ENCODE measurements at places on chromosomes 11 and 22. TPM values are rescaled to one million over a fixed set of nuclear protein-coding genes. Genes with fewer than 3 reads are reported as not detected.
A peak's percentile ranks its signal among the peaks of the same experiment; 100 is the strongest.

Gene CEND1
- not detected for total RNA-seq

Gene GVQW3
- 2.7 TPM for total RNA-seq

Gene PTPRCAP
- total RNA-seq, result 7.1 TPM

Gene NCF4
- 6.3 TPM for total RNA-seq

Gene PHLDB1
- 70.3 TPM for total RNA-seq

Gene GDPD4
- not detected for total RNA-seq

Gene LDHAL6A
- total RNA-seq, result not detected

Gene ADM2
- total RNA-seq, result 8.9 TPM

Gene TRIM48
- total RNA-seq, result not detected

Gene PNPLA5
- not detected for total RNA-seq

Gene OR51I1
- total RNA-seq, result not detected

Gene ARHGEF12
- 107 TPM for total RNA-seq

GRCh38 chr11:73270016-73270854 lies 1.9 kb upstream of the P2RY6 start:
- DNase-seq, result no peak

- no peak for DNase-seq
These were observed 401.6 kb downstream of the BUD13 start for GRCh38 chr11:116371146-116371545.

- no peak for DNase-seq
These were observed 709.6 kb downstream of the BRD1 start for GRCh38 chr22:49118065-49118464.

GRCh38 chr22:29987137-29987536 lies 93.1 kb upstream of the HORMAD2 start:
- no peak for DNase-seq

DNA sequence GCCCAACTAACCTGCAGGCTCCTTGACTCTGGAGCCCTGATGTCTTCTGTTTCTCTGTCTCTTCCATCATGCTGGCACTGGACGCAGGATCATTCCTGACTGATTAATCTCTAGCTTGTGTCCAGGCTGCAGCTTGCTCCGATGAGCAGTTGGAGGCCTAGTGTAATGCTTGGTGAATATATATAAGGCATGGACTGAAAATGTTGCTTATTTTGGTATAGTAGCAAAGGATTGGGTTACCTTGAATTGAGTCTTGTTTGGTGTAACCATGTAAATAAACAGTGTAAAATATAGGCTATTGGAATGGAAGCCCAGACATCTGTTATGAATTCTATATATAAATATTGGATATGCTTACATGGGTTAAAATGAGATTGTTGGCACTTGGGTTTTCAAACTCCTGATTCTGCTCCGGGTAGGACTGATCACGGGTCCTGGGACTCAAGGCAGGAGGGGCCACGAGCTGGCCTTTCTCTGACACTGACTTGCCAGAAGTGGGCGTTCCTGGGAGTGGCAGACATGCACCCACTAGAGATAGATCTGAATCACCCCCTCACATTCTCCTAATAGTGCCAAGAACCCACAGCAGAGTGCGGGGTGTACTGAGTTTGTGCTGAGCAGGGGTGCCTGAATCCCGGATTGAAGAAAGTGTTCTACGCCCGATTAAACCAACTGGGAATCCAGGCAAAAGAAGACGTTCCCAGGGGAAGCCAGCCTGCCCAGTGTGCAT lies 25.8 kb downstream of the LRP5 start:
- no peak for DNase-seq

GRCh38 chr11:128048121-128048520 lies 539.2 kb downstream of the ETS1 start:
- DNase-seq, result no peak

DNA sequence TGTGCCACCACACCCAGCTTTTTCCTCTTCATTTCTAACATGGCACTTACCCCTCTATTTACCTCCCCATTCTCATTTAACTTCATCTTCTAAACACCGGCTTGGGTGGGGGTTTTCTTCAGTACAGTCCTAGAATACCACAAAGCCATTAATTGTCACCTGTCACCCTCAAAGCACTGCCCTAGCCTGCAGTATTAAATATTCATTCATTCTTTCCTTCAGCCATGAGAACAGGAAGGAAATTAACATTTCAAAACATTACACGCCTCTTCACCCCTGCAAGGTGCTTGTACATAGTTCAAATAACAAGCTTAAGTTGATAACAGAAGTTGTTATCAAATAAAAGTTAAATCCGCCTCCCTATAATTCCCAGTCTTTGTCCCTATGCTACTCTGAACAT lies 10.7 kb upstream of the VPS37C start:
- no peak for DNase-seq

DNA sequence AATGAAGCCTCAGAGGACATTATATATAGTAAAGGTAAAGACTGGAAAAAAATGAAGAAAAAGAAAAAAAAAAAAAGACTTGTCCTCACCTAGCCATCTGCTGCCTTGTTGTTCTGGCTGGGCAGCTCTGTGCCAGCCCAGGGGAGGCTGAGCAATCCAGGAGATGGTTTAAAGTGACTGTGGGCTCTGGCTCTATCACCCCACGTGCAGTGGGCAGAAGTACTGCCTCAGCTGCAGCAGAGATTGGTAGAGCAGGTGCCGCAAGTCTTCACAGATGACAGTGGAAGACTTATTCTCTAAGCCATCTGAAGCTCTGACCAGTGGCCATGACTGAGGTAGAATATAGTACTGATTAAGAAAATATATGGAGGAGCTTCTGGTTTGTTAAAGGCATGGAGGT lies 62.2 kb downstream of the SGSM3 start:
- no peak for DNase-seq

DNA sequence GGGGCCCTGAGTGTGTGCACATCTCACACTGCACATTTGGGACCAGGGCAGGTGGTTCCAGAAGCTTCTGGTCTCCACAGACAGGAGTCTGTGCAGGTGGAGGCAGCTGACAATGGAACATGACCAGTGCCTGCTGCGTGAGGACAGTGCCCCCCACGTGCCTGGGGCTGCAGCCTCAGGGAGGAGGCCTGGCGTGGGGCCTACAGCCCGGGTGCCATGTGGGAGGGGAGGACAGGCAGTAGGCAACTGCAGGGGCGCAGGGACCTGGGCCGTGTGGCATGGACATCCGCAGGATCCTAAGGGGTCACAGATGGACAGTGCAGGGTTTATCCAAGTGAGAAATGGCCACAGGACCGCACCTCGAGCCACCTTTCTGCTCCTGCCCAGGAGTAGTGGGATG lies 28.8 kb downstream of the TSPAN4 start:
- DNase-seq, result no peak

GRCh38 chr11:27697679-27698275 lies 2.5 kb downstream of the BDNF start:
- no peak for DNase-seq

GRCh38 chr11:119340335-119341221 lies at the start of gene C1QTNF5:
Gene C1QTNF5 (minus strand): TSS chr11:119340883. CDS start chr11:119340397, 486 bp downstream.
- DNase-seq, result peak; percentile 64

DNA sequence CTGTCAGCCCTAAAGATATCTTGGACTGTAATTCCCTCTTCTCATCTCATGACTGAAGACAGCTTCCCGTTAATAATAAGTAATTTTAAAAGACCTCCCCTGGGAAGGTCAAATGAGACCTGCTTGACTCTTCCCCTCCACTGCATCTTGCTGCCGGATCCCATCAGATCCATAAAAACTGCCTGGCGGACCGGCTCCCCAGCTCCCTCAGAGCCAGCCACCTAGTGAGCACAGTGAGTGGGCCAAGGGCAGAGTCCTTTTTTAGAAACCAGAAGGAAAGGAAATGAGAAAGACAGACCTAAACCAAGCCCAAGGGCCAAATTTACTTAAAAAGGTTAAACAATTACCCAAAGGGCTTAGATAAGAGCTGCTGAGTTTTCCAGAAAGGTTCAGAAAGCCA lies 595.3 kb downstream of the OPCML start:
- no peak for DNase-seq

DNA sequence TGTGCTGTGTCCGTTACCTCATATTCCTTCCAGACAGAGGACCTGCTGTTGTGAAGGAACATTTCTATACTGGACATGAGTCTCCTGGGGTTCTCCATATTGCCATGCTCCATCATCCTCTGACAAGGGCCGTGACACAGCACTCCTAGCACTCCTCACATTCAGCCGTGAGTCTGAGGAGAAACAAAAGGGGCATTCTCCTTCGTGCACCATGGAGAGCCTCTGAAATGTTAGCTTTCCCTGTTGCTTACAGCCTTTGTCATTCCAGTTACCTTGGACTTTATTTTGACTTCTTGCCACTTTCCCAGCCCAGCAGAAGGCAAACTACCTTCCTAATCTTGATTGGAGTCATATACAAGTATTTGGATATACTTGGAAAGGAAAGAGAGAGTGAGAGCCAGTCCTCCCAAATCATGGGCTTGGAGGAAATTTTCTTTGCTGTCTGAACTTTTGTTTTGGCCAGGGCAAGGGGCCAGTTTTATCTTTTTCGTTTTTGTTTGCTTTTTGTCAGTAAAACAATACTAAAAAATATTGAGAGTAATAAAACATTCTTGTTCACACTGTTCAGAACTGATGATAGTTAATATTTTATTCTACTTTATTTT lies 29.1 kb upstream of the TECTA start:
- DNase-seq, result no peak

GRCh38 chr11:73439002-73439843 lies 63.0 kb downstream of the RELT start:
- DNase-seq, result no peak

DNA sequence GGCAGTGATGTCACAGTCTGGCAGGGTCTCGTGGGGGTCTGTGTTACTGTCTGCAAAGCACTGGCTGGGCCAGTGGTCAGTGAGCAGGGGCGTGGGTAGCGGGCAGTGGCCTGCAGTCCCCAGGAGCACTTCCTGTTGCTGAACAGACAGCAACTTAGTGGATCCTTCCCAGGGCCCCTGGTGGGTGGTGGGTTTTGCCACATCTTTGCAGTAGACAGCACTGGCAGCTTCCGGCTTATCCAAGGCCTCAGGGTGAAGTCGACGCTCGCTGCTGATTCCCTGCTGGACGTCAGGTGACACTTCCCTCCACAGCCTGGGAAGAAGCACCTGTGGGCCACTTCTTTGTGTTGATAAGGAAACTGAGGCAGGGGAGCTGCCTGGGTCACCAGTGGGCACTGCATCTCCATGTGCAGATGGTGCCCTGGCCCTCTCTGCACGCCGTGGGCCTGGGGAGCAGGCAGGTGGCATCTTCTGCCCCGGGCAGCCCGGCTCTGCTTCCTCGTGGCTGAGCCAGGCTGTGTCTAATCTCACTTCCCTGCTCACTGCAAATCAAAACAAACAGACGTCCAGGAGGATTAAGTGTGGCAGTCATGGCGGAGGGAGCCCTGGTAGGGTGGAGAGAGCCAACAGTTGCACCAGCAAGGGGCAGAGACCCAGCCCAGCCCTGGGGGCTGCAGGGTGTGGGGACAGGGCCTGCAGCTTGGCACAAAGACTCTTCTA lies 79.8 kb downstream of the KCNQ1 start:
- DNase-seq, result peak; percentile 21

DNA sequence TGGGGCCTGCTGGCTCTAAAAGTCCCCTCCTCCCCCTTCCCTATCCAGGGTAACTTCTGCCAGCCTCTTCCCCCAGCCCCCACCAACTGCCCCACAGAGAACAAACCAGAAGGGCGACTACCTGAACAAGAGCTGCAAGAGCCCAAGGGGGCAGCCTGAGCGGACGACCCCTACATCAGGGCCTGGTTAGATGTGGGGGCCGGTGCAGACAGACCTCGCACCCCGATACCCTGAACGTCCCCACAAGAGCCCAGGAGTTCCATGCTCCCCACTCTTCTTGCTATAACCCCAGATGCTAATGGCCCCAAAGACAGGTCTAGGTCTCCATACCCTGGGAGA lies 20.7 kb downstream of the SUN2 start:
- no peak for DNase-seq

DNA sequence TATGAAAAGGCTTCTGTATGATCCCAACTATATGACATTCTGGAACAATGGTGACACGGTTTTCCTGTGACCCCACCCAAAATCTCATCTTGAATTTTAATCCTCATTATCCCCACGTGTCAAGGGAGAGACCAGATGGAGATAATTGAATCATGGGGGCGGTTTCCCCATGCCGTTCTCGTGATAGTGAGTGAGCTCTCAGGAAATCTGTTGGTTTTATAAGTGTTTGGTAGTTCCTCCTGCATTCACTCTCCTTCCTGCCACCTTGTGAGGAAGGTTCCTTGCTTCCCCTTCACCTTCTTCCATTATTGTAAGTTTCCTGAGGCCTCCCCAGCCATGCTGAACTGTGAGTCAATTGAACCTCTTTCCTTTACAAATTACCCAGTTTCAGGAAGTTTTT lies 53.1 kb upstream of the TSPAN18 start:
- no peak for DNase-seq

- no peak for DNase-seq
These were observed 388.2 kb downstream of the TMEM135 start for GRCh38 chr11:87425943-87426342.

GRCh38 chr22:25364736-25365241 lies 145.3 kb downstream of the CRYBB2 start:
- peak; percentile 46 for DNase-seq

DNA sequence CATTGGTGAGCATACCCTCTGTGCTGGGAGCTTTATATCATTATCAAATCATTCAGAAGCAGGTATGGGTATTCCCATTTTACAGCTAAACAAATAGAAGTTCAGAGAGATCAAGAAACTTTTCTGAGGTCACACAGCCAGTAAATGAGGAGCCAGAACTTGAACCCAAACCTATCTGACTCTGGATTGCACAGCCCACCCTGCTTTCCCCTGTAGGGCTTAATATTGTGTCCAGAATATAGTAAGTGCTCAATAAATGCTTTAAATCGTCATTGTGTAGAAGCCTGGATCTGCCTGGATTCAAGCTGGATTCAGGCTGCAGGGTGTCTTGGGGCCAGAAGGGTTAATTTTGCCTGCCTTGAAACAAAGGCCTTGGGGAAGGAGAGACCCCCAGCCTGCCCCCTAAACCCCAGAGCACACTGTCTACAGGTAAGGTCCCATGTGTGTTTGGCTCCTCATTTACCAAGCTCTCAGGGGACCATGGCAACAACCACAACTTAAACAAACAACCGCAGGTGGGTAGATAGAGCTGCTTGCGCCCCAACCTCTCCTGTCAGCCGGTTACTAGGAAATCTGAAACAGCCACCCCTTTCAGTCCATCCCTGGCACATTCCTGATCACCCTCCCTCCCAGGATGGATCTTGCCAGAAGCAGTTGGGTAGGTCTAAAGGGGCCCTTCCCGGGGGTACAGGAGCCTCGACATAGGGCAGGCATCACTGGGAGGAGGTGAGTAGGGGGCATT lies 3.0 kb upstream of the SEC14L3 start:
- no peak for DNase-seq
